CD4-positive, alpha-beta T cell (primary cell): ENCODE measurements at places on chromosomes 5 and 9.

GRCh38 chr9:99490729-99491128 is 268.6 kb downstream of the SEC61B start:
- H3K4me3 ChIP-seq, result no peak overlapping the region
- H3K36me3 ChIP-seq, result no peaks in the 10 kb centered on the region
- peaks cover 5% of the 10 kb centered on the region for H3K27me3 ChIP-seq
- H3K27ac ChIP-seq, result no peak overlapping the region
- DNase-seq, result no peak

GRCh38 chr9:105064248-105065097 is 136.5 kb upstream of the ABCA1 start:
- no peak overlapping the region for H3K4me3 ChIP-seq
- DNase-seq, result peak; percentile 66
- no peaks in the 10 kb centered on the region for H3K36me3 ChIP-seq
- peaks cover 10% of the 10 kb centered on the region for H3K4me1 ChIP-seq
- H3K27ac ChIP-seq, result no peak overlapping the region
- no peaks in the 10 kb centered on the region for H3K27me3 ChIP-seq

- H3K4me3 ChIP-seq, result no peak overlapping the region
- DNase-seq, result no peak
- H3K27me3 ChIP-seq, result peaks cover 17% of the 10 kb centered on the region
- H3K36me3 ChIP-seq, result no peaks in the 10 kb centered on the region
- no peaks in the 10 kb centered on the region for H3K4me1 ChIP-seq
Measured at GRCh38 chr9:135533674-135534073, 12.3 kb upstream of the OBP2A start.

- no peak overlapping the region for H3K4me3 ChIP-seq
- H3K27me3 ChIP-seq, result no peaks in the 10 kb centered on the region
- no peaks in the 10 kb centered on the region for H3K36me3 ChIP-seq
- no peak for DNase-seq
Measured at GRCh38 chr5:33241802-33242201, 199.0 kb upstream of the TARS1 start.

DNA sequence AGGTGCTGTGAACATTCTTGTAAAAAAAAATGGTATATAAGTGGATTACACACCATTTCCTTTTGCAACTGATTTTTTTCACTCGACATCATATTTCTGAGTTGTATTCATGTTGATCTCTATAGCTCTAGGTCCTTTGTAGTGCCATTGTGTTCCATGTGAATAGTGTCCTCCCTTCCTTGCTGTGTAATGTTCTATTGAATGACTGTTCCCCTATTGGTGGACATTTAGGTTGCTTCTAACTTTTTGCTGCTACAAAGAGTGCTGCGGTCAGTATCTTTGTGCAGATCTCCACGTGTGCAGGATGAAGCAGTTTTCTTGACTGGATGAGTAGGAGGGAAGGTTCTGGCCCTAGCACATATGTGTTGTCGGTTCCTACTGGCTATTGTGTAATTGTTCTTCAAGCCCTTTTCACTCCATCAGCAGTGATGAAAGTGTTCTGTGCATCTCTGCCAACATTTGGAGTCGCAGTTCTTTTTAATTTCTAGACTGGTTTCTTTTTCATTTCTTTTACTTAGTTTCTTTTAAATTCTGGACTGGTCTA is 20.2 kb downstream of the DAB2IP start:
- H3K27ac ChIP-seq, result no peak overlapping the region
- H3K27me3 ChIP-seq, result peaks cover 5% of the 10 kb centered on the region
- H3K36me3 ChIP-seq, result no peaks in the 10 kb centered on the region
- H3K4me3 ChIP-seq, result no peak overlapping the region
- no peak for DNase-seq

- no peak overlapping the region for H3K4me3 ChIP-seq
- H3K27ac ChIP-seq, result no peak overlapping the region
- no peaks in the 10 kb centered on the region for H3K27me3 ChIP-seq
- H3K36me3 ChIP-seq, result peaks cover 18% of the 10 kb centered on the region
- H3K4me1 ChIP-seq, result peaks cover 23% of the 10 kb centered on the region
Measured at GRCh38 chr9:95879591-95879990, 4.1 kb downstream of the ERCC6L2 start.

- H3K27me3 ChIP-seq, result no peaks in the 10 kb centered on the region
- no peak overlapping the region for H3K4me3 ChIP-seq
- DNase-seq, result no peak
- no peaks in the 10 kb centered on the region for H3K4me1 ChIP-seq
- no peak overlapping the region for H3K27ac ChIP-seq
Measured at GRCh38 chr9:120474591-120475243, 105.2 kb downstream of the CDK5RAP2 start.

DNA sequence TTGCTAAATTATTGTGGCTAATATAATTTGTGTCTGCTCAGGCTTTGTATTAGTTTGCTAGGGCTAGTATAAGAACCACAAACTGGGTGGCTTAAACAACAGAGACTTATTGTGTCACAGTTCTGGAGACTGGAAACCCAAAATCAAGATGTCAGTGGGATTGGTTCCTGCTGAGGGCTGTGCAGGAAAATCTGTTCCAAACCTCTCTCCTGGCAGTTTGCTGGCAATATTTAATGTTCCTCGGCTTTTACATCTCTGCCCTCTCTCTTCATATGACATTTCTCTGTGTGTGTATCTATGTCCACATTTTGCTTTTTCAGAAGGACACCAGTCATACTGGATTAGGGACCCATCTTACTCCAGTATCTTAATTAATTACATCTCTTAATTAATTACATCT is 498.8 kb upstream of the CD180 start:
- DNase-seq, result no peak
- no peaks in the 10 kb centered on the region for H3K4me1 ChIP-seq
- no peak overlapping the region for H3K27ac ChIP-seq
- no peaks in the 10 kb centered on the region for H3K36me3 ChIP-seq
- no peaks in the 10 kb centered on the region for H3K27me3 ChIP-seq
- no peak overlapping the region for H3K4me3 ChIP-seq

DNA sequence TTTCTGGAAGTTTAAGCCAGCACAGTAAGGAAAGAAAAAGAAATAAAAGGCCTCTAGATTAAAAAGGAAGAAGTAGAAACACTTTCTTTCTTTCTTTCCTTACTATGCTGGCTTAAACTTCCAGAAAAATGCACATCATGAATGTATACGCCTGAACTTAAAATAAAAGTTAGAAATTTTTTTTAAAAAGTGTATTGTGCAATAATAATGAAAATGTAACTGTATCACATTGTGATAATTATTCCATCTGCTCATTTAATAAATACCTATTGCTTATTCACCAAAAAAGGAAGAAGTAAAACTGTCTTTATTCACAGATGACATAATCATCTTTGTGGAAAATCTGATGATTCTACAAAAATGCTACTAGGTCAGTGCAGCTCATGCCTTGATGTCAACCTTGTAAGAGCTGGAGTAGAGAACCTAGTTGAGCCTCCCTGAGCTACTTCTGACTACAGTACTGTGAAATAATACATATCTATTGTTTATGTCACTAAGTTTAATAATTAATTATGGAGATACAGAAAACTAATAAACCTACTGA is 49.4 kb downstream of the MCTP1 start:
- H3K27me3 ChIP-seq, result no peaks in the 10 kb centered on the region
- H3K27ac ChIP-seq, result no peak overlapping the region
- H3K36me3 ChIP-seq, result no peaks in the 10 kb centered on the region
- no peak for DNase-seq
- H3K4me1 ChIP-seq, result no peaks in the 10 kb centered on the region

DNA sequence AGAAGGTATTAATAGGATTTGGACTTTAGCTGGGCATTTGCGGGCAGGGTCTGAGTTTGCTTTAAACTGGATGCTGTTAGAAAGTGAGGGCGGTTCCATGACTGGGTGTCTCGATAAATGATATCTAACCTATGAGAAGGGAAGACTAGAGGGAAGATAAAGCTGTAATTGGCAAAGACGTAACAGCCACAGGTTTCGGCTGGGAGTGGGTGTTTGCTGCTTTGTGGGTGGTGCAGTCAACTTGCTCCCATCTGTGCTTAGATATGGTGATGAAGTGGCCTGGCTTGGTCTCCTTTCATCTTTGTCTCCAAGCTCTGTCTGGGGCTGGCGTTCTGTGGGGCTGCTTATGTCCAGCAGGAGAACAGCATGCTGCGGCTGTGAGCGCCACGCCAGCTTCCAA is 23.3 kb downstream of the OR2V1 start:
- H3K4me1 ChIP-seq, result peaks cover 4% of the 10 kb centered on the region
- peaks cover 79% of the 10 kb centered on the region for H3K27me3 ChIP-seq
- H3K27ac ChIP-seq, result no peak overlapping the region
- H3K36me3 ChIP-seq, result no peaks in the 10 kb centered on the region
- H3K4me3 ChIP-seq, result no peak overlapping the region

DNA sequence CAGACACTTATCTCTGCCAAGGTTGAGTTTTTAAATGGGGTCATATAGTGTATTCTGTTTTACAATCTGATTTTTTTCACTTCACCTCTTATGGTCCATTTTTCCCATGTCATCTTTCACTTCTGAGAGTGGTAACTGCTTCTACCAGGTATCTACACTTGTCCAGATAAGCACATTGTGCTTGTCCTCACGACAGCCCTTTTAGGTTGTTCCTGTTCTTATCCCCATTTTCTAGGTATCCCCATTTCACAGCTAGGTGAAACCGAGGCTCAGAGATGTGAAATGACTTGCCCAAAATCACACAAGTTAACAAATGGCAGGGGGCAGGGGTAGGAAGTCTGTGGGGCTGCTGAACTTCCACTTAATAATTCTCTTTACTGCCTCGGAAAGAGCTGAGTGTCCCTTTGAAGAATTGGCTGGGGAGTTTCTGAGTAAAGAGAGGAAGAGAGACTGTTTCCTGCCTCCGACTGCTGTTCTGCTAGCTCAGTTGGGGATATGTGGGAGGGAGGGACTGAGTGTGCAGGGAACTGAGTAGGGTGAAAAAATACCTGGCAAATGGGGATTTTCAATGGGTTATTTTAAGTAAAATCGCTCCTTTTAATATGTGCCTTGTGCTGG is 255.4 kb downstream of the GRIA1 start:
- no peak overlapping the region for H3K4me3 ChIP-seq
- H3K27me3 ChIP-seq, result no peaks in the 10 kb centered on the region
- no peaks in the 10 kb centered on the region for H3K4me1 ChIP-seq
- no peak for DNase-seq
- no peaks in the 10 kb centered on the region for H3K36me3 ChIP-seq

DNA sequence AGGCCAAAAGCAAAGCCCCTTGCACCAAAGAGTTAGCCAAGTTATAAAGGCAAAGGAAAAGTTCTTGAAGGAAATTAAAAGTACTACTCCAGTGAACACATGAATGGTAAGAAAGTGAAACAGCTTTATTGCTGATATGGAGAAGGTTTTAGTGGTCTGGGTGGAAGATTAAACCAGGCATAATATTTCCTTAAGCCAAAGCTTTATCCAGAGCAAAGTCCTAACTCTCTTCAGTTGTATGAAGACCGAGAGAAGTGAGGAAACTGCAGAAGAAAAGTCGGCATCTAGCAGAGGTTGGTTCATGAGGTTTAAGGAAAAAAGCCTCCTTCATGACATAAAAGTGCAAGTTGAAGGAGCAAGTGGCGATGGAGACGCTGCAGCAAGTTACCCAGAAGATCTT is 3.1 kb upstream of the NUDT12 start:
- no peak overlapping the region for H3K4me3 ChIP-seq
- peaks cover 3% of the 10 kb centered on the region for H3K4me1 ChIP-seq
- no peaks in the 10 kb centered on the region for H3K36me3 ChIP-seq
- no peak for DNase-seq

GRCh38 chr5:104915226-104915625 is 1352.6 kb upstream of the NUDT12 start:
- no peaks in the 10 kb centered on the region for H3K36me3 ChIP-seq
- H3K27ac ChIP-seq, result no peak overlapping the region
- no peak overlapping the region for H3K4me3 ChIP-seq
- no peaks in the 10 kb centered on the region for H3K4me1 ChIP-seq
- H3K27me3 ChIP-seq, result no peaks in the 10 kb centered on the region

DNA sequence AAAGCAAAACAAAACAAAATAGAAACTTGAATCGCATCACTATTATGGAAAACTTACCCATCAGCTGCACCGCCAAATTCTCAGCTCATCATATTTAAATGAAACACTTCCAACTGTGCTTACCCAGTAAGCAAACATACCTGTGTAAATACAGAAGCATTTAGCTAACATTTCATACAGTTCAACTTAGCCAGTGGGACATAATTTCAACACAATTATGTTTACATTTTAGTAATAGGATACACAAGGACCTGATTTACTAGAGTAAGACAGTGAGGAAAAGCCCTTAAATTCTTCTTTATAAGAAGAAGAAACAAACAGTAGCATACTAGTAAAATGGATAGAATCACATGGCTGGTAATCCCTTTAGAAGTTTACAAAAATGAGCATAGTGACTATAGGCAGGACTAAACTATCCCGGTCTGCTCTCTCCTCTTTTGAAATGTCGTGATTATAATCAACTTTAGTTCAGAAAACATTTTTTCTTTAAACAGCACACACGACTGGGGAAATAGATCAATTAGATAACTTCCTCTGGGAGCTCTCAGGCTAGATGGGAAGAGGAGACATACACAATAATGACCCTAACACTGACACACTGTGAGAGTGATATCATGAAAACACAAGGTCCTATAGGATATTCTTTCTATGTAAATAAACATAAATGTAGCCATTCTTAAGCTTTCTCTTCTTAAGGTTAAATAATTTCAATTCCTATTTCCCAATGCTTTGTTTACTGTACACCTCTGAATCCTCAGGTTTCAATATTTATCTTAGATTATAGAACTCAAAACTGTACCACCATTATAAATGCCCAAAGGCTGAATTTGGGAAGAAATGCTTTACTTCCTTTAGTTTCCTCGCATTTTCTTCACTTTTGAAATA is 15.9 kb upstream of the CDC20B start:
- H3K27me3 ChIP-seq, result peaks cover 18% of the 10 kb centered on the region
- H3K4me3 ChIP-seq, result no peak overlapping the region
- DNase-seq, result no peak
- H3K4me1 ChIP-seq, result no peaks in the 10 kb centered on the region

DNA sequence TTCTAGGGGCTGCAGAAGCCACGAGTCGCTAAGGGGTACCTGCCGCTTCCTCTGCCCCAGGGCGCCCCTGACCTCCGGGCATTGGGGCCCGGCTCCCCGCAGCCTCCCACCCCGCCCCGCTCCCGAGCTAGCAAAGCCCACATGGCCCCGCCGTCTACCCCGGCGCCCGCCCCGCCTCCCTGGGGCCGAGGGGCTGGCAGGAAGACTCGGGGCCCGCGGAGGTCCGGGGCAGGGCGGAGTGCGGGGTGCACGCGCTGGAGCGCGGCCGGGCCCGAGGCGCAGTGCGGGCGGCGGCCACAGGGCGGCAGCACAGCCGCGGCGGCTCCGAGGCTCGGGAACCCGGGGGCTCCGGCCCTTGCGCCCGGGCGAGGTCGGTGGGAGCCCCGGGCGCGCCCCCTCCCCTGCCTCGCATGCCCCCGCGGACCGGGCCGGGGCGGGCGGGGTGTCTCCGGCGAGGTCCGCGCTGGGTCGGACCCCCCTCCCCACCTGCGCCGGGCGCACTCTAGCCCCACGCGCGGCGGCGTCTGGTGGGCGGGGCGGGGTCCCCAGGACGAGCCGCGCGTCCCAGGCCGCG is 6.7 kb downstream of the NRARP start:
- no peak overlapping the region for H3K27ac ChIP-seq
- no peaks in the 10 kb centered on the region for H3K36me3 ChIP-seq
- H3K27me3 ChIP-seq, result peaks cover 65% of the 10 kb centered on the region
- no peak for DNase-seq
